ENCODE measurements at places on chromosomes 5 and 9.

DNA sequence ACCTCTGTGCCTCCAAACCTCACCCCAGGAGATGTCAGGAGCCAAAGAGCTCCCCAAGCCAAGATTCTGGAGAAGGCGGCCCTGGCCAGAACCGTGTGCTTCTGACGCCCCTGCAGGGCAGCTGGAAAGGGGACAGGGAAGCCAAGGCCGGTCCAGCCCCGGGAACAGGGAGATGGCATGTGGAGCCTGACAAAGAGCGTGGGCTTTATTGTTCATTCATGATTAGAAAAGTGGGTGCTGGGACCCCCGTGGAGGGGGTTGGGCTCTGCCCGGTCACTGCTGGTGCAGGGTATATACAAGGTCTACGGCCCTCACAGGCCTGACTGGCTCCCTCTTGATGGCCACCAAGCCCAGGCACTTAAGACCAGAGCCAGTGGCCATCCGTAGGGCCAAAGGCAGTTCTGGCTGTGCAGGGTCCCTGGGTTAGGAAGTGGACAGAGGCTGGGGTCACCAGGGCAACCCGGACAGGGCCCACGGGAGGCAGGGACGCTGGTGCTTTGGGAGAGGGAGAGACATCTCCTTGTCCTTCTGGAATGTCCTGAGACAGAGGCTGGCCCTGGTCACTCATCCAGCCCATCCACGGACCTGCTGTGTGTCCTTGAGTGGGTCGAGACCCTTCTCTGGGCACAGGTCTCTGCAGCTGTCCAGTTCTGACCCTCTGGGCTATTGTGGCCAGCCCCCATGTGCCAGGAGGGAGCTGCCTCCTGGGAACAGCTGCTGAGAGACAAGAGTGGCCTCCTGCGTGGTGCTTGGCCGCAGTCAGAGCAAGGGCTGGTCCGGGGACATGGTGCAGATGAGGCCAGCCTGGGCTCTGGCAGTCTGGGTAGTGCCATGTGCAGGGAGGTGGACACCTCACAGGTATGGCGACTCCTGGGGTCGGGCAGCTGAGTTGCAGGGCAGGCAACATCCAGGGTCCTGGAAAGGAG lies 12.5 kb downstream of the NINJ1 start:
- no peak for DNase-seq

GRCh38 chr9:76516871-76517270 lies 57.9 kb downstream of the GCNT1 start:
- no peak for DNase-seq

GRCh38 chr5:59831326-59832010 lies 62.1 kb downstream of the PDE4D start:
- no peak for DNase-seq

DNA sequence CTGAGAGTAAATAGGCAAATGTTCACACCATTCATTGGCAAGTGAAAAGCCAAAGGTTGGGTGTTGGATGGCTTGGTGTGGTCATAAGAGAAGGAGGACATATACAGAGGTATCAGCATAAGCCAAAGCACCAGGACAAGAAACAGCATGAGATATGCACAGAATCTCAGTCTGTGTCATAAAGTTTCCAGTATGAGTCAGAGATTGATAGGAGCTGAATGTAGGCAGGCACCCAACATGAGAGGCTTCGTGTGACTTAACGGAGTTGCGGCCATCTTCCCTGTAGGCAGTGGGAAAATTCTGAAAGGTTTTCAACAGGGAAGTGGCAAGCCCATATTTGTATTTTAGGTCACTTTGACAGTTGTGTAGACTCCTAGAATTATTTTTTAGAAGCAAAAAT lies 54.5 kb downstream of the SNCAIP start:
- DNase-seq, result no peak

DNA sequence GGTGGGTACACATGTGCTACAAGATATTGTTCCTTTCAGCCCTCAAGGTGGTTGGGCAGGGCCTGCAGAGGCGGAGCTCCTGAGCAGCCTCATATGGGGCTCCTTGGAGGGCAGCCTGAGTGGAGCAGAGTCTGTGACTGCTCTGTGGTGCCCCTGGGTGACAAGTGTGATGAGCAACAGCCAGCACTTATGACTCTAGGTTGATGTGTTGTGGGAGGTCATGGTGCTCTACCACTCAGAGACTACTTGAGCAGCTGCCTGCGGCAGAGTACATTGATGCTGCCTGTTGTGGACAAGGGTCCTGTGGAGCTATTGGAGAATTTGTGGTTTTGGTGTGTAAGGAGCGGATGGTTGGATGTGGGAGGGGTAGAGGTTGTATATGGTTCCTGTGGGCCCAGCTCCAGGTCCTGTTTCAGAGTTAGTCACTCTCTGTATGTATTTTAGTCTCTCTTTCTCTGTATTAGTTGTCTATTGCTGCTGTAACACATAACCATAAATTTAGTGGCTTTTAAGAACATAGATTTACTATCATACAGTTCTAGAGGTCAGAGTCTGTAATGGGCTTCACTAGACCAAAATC lies 141.3 kb downstream of the SREK1 start:
- DNase-seq, result no peak

DNA sequence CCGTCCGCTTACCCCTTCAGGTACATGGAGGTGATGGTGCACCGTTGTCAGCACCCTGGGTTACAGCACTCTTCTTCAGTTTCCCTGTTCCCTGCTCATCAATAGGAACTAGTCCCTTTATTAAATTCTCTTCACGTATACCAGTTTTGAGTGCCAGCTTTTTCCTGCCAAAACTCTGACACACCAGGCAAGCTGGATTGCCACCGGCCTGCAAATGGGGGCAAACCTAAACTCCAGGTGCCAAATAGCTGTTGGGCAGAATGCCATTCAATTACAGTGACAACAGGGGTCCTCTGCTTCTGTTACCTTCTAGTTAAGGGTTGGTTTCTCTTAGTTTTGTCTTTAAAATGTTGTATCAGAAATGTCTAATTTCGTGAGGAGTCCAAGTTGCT lies 400.4 kb downstream of the OSTF1 start:
- no peak for DNase-seq

DNA sequence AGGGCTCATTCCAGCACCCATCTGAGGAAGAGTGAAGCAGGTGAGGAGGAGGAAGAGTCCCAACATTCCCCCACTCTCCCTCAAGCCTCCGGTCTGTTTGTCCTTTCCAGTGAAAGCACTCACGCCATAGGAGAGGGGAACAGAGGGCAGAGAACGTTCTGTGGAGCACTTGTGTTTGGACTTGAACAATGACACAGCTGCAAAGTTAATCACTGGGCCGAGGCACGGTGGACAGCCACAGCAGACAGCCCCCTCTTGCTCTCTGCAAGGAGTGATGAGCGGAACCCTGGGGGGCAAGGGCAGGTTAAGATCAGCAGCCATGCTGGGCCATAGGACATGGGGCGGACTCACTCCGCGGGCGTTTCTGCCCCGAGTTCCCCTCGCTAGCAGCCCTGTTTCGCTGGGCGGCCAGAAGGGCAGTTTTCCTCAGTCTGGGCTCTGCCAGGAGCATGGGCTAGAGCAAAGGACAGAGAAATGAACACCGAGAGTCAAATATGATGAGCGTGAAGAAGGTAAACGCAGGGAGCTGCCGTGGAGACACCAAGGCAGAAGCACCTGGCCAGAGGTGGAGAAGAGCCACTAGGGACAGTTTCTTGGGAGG lies 185.7 kb downstream of the GAPVD1 start:
- DNase-seq, result no peak

GRCh38 chr5:76406673-76407072 lies 3.6 kb downstream of the IQGAP2 start:
- DNase-seq, result no peak

DNA sequence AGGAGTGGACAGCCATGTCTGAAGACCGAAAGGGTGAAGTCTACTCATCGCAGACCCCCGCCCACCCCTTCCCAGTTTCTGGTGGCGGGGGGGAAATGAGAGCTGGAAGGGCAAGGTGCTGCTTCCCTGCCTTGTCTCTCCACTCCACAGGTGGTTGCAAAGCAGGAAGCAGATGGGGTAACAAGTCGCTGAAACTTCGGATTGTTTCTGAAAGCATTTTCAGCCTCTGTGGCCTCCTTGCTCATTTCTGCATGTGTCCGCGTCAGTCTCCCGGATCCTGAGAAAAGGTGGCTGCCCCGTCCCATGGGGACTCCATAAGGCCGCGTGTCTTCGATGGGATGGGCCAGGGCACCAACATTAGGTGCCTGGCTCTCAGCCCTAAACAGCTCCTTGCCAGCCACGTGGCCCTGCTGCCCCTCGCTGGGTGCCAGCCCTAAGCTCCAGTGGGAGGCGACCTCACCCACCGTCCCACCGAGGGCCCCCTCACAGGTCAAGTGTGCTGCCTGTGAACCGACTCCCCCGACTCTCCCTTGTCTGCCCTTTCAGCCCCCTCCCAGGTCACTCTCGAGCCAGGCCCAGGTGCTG lies 971 bp downstream of the PHYKPL start:
- DNase-seq, result no peak

GRCh38 chr9:6692433-6692832 lies 46.9 kb upstream of the GLDC start:
- no peak for DNase-seq

DNA sequence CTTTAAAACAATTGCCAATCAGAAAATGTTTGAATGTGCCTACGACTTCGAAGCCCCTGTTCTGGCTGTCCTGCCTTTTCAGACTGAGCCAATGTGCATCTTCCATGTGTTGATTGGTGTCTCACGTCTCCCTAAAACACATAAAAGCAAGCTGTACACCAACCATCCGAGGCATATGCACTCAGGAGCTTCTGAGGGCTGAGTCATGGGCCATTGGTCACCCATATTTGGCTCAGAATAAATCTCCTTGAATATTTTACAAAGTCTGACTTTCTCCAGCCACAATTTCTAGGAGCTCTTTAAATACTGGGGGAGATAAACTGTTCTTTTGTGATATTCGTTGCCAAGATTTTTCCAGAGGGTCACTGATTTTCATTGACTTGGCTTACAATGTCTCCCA lies 53.9 kb downstream of the C9orf57 start:
- no peak for DNase-seq

DNA sequence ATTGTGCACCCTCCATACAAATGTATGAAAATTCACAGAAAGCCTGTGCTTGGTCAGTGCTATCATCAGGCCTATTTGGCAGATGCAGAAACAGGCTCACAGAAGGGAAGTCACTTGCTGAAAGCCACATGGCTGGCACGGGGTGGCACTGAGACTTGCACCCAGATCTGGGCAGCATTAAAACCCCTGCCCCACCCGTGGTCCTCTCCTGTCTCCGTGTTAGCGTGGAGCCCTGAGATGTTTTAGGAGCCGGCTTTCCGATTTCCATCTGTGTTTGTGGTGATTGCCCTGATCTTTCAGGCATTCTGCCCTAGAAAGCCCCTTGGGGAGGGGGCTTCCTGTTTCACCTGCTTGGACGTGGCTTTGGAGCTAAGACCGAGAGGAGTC lies 102.2 kb upstream of the IER5L start:
- no peak for DNase-seq

DNA sequence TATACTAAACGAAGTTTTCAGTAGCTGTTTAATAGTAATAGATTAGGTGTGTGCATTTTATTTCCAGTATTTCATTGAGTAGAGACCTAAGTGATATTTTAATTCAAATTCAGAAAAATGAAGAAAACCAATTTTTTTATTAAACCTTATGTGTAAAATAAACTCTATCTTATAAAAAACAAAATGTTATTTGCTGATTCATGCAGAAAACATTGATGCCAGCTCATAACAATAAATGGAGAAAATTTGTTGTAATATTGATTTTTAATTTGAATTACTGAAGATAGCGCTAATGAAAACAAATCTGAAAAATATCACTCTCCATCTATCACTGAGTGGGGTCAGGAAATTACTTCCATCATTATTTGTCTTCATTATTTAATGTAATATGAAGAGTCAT lies 1177.8 kb upstream of the SEMA6A start:
- DNase-seq, result no peak

- DNase-seq, result no peak
These were observed 316.5 kb downstream of the KCTD16 start for GRCh38 chr5:144487207-144487606.

DNA sequence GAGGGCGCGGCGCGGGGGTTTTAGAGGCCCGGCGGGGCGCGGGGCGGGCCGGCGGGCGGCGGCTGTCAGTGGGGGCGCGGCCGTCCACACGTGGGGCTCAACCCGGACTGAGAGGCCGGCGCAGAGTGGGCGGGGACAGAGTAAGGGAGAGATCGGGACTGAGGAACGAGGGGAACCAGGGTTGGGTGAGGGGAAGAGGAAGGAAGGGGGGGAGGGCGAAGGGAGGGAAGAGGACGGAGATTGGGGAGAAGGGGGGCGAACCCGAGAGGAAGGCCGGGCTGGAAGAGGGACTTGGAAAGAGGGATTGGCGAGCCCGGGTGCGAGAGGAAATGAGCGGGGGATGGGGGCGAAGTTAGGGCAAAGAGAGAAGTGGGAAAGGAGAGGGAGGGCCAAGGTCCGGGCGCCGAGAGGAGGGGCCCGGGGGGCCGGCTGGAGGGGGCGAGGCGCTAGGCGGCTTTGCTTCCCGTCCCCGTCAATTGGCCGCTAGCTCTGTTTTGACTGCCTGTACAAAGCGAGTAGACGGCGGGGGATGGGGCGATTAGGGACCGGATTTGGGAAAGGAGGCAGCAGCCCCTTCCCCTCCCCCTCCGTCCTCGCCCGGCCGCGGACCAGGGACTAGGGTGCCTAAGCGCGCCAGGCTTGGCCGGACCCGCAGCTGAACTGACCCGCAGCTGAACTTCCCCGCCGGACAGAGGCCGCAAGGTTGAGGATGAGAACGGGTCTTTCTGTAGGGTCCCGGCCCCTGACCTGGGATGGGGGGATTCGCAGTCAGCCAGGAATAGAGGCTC lies 399 bp upstream of the FBN2 start:
- peak; percentile 88 for DNase-seq

DNA sequence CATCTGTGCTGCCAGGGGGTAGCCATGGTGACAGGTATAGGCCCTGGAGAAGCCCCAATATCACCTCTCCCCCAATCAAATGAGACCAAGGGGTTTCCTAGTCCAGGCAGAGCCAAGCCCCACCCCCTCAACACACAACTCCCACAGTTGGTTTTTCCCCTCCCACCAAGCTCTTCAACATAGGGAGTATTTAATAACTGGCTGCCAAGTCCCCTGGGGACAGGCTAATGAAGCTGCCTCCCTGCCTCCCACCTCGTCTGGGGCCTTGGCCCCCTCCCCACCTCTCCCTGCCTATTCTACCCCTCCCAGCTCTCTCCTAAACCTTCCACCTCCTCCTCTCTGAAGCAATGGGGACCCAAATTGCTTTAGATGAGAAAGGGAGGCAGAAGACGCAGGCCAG lies 23.4 kb downstream of the CPLX2 start:
- DNase-seq, result no peak

DNA sequence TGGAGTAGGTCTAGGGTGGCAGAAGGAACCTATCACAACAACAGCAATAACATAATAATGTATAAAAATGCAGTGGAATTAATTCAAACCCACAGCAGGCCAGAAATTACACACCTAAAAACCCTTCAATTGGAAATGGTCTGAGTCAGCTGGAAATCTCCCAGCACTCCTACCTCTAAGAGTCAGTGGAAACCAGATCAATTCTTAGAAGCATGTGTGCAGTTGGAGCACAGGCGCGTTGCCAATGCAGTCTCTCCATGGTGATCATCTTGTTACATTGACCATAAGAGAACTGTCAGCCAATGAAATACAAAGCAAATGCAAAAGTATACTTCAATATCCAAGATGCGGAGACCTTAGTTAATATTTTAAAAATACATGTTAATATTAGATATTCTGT lies 15.1 kb upstream of the CSNK1G3 start:
- DNase-seq, result no peak

- no peak for DNase-seq
These were observed 17.7 kb downstream of the DHX29 start for GRCh38 chr5:55289808-55290207.

- no peak for DNase-seq
These were observed 3.3 kb downstream of the SLC36A2 start for GRCh38 chr5:151344088-151344487.

- DNase-seq, result no peak
These were observed 40.4 kb downstream of the PCSK5 start for GRCh38 chr9:75930730-75931321.

- no peak for DNase-seq
These were observed 73.2 kb upstream of the EPB41L4A start for GRCh38 chr5:112492291-112492690.
